ENCODE measurements at places on chromosomes 13 and 19.

GRCh38 chr13:49454388-49455006, 10.4 kb downstream of the SETDB2 start:
- no peak for DNase-seq

DNA sequence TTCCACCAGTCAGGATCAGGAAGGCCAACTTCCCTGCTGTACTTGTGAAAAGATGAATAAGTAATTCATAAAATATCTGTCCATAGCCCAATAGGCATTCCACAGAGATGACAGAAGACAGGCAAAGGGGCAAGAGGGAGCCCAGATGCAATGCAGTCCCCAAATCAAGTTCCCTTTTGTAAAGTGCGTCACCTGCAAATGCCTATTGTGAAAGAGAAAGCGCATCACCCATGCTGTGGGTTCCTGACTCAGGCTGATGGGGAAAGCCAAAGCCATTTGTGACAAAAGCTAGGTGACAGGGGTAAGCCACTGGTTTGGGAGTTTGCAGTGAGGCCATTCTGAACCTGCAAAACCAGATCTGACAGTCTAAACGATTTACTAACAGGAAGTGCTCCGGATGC, 157.5 kb upstream of the ZNF536 start:
- DNase-seq = peak; percentile 31

GRCh38 chr13:98222816-98223215, 45.7 kb upstream of the RNF113B start:
- DNase-seq = no peak

GRCh38 chr13:53151336-53152056, 122.9 kb downstream of the OLFM4 start:
- no peak for DNase-seq

DNA sequence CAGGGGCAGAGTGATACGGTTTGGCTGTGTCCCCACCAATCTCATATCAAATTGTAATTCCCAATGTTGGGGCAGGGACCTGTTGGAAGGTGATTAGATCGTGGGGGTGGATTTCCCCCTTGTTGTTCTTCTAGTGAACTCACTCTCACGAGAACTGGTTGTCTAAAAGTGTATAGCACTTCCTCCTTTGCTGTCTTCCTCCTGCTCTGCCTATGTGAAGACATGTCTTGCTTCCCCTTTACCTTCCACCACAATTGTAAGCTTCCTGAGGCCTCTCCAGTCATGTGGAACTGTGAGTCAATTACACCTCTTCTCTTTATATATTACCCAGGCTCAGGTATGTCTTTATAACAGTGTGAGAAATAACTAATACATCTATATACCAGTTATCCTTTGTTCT, 706.4 kb upstream of the KLHL1 start:
- DNase-seq = no peak

DNA sequence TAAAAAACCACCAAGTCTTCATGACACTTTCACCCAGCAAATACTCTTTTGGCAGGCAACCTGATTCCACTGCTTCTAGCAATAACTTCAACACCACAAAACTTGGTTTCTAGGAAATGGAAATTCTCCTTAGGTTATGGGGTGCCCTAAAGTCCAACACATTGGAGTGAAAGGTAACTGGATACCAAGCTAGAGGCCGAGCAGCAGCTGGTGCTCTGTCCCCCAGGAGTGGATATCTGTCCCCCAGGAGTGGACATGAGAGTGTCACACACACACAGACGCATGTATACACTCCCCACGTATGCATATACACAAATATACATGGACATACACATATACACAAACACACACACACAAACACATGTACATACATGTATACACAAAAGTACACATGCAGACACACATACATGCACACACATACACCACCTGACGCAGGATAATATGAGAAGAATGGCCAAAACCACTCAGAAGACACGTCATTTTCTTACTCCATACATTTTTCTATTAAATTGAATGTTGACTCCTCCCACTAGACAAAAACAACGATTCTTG, 50.8 kb downstream of the RFX2 start:
- no peak for DNase-seq

GRCh38 chr13:79830945-79831344, 350.0 kb downstream of the NDFIP2 start:
- DNase-seq = no peak

DNA sequence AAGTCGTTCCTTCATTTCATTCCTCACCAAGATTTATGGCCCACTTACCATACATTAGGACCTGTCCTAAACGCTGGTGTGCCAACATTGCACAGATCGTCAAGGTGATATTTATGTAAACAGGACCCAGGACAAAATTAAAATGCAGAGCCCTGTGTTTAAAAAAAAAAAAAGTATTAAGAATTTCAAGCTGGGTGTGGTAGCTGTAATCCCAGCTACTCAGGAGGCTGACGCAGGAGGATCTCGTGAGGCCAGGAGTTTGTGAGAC, 6.5 kb upstream of the ZNF444 start:
- DNase-seq = no peak

GRCh38 chr13:78305171-78305570, 298.2 kb downstream of the POU4F1 start:
- no peak for DNase-seq

DNA sequence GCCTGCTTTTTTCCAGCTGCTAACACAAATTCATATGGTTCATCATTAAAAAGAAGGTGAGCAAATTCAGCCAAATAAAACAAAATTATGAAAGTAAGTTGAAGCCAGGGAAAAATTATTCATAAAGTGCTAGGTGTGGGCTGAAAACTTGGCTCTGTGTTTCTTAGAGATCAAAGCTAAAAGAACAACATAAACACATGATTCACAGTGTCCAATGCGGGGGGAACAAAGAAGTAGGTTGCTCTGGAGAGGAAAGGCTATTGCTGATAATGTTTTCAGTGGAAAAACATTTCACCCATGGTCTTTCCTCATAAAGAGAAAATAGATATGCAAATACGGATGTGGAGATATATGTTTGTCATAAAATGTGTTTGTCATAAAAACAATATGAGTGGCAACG, 1691.5 kb upstream of the SLC10A2 start:
- DNase-seq = no peak

GRCh38 chr19:31347828-31348392, 1.3 kb downstream of the TSHZ3 start:
- DNase-seq = no peak

- DNase-seq = no peak
Measured at GRCh38 chr19:55146705-55147273, 2.2 kb downstream of the TNNT1 start.

- DNase-seq = no peak
Measured at GRCh38 chr19:34263745-34264237, 9.4 kb downstream of the GARRE1 start.

- no peak for DNase-seq
Measured at GRCh38 chr19:47633517-47633916, 24.6 kb downstream of the BICRA start.

DNA sequence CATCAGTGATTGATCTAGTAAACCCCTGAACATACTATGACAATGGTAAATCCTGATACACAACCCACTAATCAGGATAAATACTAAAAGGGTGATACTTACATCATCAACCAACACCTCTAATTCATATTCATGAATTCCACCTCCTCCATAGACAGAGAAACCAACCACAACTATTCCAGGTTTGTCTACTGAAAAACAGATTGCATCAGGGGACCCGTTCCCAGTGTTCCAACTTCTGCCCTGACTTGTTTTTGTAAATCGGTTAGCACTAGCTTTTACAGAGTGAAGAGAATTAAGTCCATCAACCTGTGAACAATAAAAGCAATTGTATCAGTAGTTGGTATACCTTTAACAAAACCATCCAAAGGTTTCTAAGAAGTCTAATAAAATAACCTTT, 149.2 kb downstream of the MYCBP2 start:
- DNase-seq = no peak

DNA sequence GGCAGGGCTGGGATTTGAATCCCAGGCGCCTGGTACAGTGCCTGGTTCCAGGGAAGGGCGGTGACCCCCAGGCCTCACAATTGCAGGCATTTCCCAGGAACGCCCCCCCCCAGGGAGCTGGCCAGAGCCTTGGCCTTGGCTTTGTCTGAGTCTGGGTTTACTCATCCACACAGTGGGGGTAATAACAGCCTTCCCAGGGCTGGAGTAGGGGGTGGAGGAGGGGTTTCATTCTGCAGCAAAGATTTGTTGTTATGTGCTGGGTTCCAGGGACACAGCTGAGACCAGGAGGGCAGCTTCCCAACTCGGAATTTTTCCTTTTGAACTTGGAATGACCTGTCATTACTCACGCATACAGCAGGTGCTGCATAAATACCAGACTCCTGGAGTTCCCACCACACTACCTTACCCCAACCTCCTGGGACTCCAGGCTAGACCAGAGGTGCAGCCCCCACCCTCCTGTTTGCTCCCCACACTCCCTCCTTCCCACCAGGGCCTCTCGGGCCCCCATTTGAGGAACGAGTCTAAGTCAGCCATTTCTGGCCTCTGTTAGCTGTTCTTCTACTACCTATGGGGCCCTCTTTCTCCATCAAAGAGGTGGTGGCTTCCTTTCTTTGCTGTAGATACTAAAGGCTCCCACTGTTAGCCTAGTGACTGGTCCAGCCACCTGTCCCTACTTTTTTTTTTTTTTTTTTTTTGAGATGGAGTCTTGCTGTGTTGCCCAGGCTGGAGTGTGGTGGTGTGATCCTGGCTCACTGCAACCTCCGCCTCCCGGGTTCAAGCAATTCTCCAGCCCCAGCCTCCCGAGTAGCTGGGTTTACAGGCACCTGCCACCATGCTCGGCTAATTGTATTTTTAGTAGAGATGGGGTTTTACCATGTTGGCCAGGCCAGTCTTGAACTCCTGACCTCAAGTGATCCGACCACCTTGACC, 1.6 kb upstream of the ADAMTS10 start:
- DNase-seq = no peak

GRCh38 chr19:5977222-5977784, 637 bp downstream of the RANBP3 start:
- no peak for DNase-seq

GRCh38 chr19:29503785-29504184, 22.0 kb upstream of the VSTM2B start:
- no peak for DNase-seq

GRCh38 chr13:111217641-111218040, 102.5 kb downstream of the ARHGEF7 start:
- DNase-seq = no peak

DNA sequence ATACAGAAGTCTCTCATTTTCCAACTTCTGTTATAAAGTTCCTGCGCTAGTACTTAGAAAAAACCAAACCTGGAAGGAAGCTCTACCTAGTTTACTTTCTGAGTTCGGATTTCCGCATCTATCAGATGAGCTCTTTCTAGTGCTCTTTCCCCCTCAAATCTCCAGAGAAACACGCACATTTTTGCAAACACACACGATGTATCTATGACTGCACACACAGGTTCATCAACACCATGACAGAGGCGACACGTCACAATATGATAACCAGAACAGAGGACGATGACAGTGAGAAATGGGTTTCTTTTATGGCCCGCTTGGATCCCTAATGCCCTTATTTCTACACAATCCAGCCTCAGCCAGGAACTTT, 629 bp upstream of the LRRC63 start:
- peak; percentile 22 for DNase-seq

DNA sequence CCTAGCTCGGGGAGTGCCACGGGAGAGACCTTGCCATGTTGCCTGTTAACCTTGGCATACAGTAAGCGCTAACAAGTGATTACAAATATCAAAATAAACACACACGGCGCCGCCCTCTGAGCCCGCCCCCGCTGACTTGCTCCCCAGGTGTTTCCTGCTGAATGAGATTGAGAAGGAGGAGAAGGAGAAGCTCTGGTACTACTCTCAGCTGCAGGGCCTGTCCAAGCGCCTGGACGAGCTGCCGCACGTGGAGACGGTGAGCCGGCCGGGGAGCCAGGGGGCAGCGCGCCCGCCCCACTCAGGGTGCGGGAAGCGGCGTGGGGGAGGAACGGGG, 5.0 kb downstream of the APC2 start:
- no peak for DNase-seq

GRCh38 chr19:13884726-13885591, 8.0 kb downstream of the NANOS3 start:
- DNase-seq = no peak

DNA sequence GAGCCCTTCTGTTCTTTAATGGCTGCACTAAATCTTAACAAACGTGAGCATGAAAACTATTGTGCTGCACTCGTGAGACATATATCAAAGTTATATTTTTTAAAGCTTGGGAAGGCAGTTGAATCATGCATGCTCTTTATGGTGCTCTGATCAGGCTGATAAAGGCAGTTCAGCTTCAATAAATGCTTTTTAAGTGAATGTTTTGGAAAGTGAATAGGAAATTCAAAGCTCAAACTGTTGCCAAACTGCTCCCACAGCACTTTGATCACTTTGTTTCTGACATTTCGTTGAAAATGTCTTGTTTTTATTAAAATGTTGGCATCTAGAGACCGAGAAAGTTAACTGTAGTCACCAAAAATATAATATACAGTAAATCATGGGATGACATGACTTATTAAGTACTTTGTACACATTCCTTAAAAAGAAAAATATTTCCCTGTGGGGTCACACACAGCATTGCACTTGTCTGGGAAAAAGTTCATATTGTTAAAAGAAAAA, 625.7 kb upstream of the PCDH9 start:
- no peak for DNase-seq

DNA sequence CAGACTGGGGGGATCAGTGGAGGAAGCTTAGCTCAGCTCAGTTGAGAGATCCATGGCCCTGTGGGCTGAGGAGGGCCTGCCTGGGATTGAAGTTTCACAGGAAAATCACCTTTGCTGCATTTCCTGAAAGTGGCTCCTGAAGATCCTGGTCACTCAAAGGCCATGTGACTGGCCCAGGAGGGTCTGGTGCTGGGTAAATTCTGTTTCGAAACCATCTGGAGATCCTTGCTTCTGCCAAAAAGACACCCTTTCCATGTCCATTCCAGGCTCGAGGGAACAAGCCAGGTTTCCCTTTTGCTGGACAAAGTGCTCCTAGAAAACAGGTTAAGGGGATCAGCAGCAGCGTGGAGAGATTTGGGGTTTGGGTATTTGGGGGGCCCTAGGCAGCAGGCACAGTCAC, 293.3 kb downstream of the ZNF536 start:
- no peak for DNase-seq

GRCh38 chr19:1648459-1648849, 4.0 kb downstream of the TCF3 start:
- DNase-seq = no peak

GRCh38 chr19:47183601-47184000, 47.4 kb downstream of the BBC3 start:
- no peak for DNase-seq

DNA sequence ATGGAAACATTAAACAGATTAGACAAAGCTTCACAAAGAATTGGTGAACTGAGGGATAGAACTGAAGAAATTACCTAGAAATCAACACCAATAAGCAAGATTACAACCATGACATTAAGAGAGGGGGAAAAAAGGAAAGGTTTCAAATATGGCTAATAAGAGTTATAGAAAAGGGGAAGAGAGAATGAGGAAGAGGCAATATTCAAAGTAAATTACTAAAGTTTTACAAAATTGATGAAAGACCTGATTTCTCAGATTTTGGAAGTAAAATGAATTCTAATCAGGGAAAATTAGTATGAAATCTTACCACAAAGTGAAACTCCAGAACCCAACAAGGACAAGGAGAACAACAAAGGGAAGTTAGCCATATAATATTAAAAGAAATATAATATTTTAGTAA, 187.4 kb downstream of the NBEA start:
- no peak for DNase-seq
